ENCODE measurements at places on chromosomes 1 and 21. TPM values are rescaled to one million over a fixed set of nuclear protein-coding genes. Genes with fewer than 3 reads are reported as not detected.

RBP7 gene
- 2.9 TPM for total RNA-seq

DNA sequence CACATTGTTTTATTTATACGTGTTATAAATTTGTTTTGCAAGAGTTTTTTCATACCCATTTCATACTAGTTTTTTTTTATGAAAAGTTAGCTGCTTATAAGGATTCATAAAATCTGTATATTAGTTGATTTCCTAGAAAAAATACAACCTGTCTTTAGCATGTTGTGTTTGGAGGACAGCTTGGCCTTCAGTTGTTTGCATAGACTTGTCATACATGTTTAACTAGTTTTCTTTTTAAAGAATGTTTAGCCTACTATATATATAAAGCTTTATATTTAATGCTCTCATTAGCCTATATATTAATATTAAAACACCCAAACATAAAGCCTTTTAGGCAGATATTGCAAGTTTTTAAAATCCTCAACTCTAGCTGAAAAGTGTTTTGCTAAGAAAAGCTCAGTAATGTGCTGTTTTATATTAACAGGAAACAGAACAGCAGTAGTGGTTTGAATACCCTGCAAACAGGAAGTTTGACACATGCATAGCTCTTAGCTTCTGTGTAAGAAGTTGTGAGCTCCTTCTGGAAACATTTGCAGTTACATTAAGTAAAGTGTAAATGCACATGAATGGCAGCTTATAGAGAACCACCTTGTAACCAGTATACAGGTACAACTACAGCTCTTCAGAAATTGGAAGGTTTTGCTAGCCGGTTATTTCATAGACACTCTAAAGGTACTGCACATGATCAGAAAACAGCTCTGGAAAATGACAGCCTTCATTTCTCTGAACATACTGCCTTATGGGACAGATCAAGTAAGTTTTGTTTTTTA lies at the start of gene PRKACB:
PRKACB (plus strand) TSS at position 476 of the 770 bp plus-strand sequence; CDS start at position 567, 91 bp downstream.
- DNase-seq, result no peak

- DNase-seq, result no peak
Observed at GRCh38 chr1:53678938-53679825, 59.8 kb downstream of the GLIS1 start.

DNA sequence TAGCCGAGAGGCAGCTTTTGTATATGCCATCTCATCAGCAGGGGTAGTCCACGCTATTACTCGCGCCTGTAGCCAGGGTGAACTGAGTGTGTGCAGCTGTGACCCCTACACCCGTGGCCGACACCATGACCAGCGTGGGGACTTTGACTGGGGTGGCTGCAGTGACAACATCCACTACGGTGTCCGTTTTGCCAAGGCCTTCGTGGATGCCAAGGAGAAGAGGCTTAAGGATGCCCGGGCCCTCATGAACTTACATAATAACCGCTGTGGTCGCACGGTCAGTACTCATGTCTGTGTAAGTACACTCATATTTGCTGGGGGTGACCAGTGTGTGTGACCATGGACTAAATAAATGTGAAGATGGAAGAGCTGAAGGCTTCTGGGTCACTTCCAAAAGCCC lies 7.4 kb downstream of the WNT2B start:
- DNase-seq, result no peak

Measured in right lobe of liver (tissue), 6 donors.